Activated CD4-positive, alpha-beta T cell treated with anti-CD3 and anti-CD28 coated beads, Interleukin-2, amount 10 ng/mL, durations not matched to agents 7 days and 5 days (primary cell): ENCODE measurements at places on chromosomes 3 and 15. TPM values are rescaled to one million over a fixed set of nuclear protein-coding genes. Genes with fewer than 3 reads are reported as not detected.

SLC26A6 gene
- 41.3 TPM for total RNA-seq

CCR9 gene
- total RNA-seq = not detected

AMT gene
- total RNA-seq = 6.2 TPM

GP5 gene
- total RNA-seq = 1.3 TPM

MAP2K1 gene
- 83.0 TPM for total RNA-seq

TRIM59 gene
- total RNA-seq = 58.2 TPM

RAB7A gene
- total RNA-seq = 264 TPM

AMIGO3 gene
- not detected for total RNA-seq

SLC6A20 gene
- not detected for total RNA-seq

OSTN gene
- total RNA-seq = not detected

RGMA gene
- total RNA-seq = 0.25 TPM

CCR8 gene
- total RNA-seq = 0.74 TPM

GRIP2 gene
- 0.45 TPM for total RNA-seq

ADGRG7 gene
- not detected for total RNA-seq

RBPMS2 gene
- not detected for total RNA-seq

CCR2 gene
- 28.6 TPM for total RNA-seq

SNTN gene
- total RNA-seq = not detected

NR1I2 gene
- 0.10 TPM for total RNA-seq

MYO9A gene
- total RNA-seq = 21.8 TPM

ITIH4 gene
- total RNA-seq = 28.6 TPM

CPLX3 gene
- 0.12 TPM for total RNA-seq

IRAK2 gene
- 1.9 TPM for total RNA-seq

VWA5B2 gene
- total RNA-seq = not detected

PAK6 gene
- 0.35 TPM for total RNA-seq

PLXND1 gene
- total RNA-seq = 1.4 TPM

ATP11B gene
- total RNA-seq = 104 TPM

CXCR6 gene
- 17.6 TPM for total RNA-seq

GOLGA6B gene
- not detected for total RNA-seq

TM2D3 gene
- 43.5 TPM for total RNA-seq

ZNF385D gene
- not detected for total RNA-seq

PLA2G4E gene
- total RNA-seq = not detected

PIGZ gene
- total RNA-seq = 2.7 TPM

WDR82 gene
- 140 TPM for total RNA-seq

PRSS50 gene
- not detected for total RNA-seq

NCK1 gene
- total RNA-seq = 39.2 TPM

CCR1 gene
- 6.4 TPM for total RNA-seq

FRG2C gene
- not detected for total RNA-seq

DPPA4 gene
- not detected for total RNA-seq

TMEM45A gene
- 0.17 TPM for total RNA-seq

PODXL2 gene
- total RNA-seq = 2.9 TPM

GPR62 gene
- not detected for total RNA-seq

FBXL2 gene
- total RNA-seq = not detected

TNFAIP8L3 gene
- total RNA-seq = not detected
